Activated CD4-positive, CD25-positive, alpha-beta regulatory T cell treated with anti-CD3 and anti-CD28 coated beads, Interleukin-2, amount 50 U/mL, for 72 hours (primary cell): ENCODE measurements at places on chromosomes 6 and 20.

DNA sequence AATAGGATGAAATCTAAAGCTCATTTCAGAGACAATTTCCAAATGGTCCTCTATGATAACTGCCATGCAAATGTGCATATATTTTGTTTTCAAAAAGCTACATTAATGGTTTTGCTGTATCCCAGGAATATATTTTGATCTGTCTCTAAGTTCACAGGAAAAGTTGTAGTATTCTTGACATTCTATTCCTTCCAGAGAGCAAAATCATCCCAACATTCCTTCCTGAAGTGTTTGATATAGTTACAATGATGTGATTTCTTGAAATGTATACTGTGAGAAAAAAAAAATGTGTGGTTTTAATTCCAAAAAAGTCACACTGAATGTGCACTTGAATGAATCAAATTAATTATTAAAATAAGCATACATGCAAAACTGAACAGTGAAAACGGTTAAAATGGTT is 996.0 kb upstream of the CITED2 start:
- DNase-seq = no peak

DNA sequence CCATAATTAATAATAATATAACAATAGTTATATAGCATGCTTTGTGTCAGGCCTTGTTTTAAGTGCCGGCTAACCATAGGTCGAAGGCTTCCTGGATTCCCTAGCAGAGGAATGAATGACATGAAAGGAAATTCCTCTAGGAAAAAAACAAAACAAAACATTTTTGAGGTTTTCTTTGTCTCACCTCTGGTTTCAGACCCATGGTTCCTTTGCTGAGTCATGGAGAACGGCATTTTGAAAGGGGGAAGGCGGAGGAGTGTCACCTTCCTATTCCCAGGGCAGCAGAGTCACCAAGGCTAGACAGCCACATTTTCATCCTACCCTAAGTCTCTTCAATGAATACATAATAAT is 25.3 kb upstream of the CCND3 start:
- DNase-seq = no peak

GRCh38 chr6:139472351-139473015 is 98.0 kb upstream of the CITED2 start:
- DNase-seq = no peak

DNA sequence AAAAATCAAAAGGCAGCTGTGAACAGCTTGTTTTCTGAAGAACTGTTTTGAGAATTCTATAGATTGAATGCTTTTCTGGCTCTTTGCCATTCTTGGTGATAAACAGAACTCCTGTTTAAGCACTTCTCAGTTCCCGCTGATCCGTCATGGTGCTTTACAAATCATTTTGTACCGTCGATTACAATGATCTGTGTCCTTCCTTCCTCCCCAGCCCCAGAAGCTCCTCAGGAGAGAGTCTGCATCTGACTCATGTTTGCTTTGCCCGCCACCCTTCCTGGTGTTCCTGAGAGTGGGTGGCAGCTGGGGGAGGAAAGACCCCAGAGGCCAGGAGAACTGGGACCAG is 538.6 kb upstream of the MARCKS start:
- no peak for DNase-seq

DNA sequence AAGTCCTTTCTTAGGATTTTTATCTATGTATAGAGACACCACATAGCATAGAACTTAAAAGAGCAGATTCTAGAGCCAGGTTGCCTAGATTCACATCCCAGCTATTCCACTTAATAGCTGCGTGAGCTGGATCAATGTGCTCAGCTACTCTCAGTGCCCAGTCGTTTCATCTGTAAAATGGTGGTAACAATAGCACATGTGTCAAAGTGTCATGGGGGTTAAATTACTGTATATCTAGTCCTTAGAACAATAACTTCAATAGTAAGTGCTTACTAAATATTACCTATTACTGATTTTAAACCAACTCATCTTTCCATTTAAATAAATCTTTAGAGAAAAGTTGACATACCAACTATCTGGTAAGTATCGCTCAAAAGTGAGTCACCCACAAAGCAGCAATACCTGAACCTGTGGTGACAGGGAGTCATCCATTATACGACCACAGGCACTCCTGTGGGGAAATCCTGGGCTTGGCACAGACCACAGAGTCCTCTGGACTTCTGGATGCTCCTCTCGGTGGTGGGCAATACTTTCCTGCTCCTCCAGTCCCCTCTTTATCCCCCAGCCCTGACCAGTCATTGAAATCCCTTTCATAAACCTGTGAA is 154.8 kb downstream of the PDSS2 start:
- DNase-seq = no peak

DNA sequence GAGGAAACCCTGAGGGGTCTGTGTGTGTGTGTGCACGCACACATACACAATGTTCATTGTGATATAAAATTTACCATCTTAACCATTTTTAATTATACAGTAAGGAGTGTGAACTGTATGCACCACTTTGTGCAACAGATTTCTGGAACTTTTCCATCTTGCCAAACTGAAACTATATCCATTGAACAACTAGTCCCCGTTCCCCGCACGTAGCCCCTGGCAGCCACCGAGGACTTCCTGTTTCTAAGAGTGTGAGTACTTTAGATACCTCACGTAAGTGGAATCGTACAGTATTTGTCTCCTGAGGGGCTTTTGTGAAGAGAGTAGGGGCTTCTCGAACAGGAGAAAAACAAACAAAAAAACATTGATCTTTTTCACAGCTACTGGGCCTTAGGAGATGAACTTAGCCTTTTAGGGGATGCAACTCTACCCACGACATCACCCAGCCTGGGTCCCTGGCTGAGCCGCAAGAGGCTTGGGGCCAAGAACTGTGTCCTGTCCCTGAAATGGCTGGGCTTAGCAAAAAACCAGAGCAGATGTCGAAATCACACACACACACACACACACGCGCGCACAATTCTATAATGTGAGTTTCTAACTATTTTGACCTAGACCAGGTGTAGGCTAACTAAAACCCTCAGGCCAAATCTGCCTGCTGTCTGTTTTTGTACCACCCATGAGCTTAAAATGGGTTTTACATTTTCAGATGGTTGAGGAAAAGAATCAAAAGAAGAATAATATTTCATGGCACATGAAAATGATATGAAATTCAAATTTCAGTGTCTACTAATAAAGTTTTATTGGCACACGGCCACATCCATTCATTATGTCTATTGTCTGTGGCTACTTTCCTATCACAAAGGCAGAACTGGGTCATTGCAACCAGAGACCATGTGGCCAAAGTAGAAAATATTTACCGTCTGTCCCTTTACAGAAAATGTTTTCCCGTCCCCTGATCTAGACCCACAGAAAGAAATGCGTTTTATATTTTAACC is 144.2 kb downstream of the EYA2 start:
- DNase-seq = no peak

GRCh38 chr6:46983007-46983411 is 59.1 kb downstream of the ADGRF1 start:
- no peak for DNase-seq

GRCh38 chr6:45377043-45377553 is 636 bp downstream of the SUPT3H start:
- DNase-seq = no peak

- DNase-seq = no peak
Measured at GRCh38 chr20:35942243-35942642, 12.1 kb downstream of the SCAND1 start.

GRCh38 chr6:82555801-82556200 is 192.2 kb downstream of the TPBG start:
- DNase-seq = no peak

DNA sequence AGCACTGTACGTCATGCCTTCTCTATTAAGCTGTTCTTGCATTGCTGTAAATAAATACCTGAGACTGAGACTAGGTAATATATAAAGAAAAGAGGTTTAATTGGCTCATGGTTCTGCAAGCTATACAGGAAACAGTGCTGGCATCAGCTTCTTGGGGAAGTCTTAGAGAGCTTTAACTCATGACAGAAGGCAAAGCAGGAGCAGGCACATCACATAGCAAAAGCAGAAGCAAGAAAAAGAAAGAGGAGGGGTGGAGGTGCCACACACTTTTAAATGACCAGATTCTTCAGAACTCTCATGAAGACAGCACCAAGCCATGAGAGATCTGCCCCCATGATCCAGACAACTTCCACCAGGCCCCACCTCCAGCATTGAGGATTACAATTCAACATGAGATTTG is 30.1 kb downstream of the CYB5R4 start:
- no peak for DNase-seq

DNA sequence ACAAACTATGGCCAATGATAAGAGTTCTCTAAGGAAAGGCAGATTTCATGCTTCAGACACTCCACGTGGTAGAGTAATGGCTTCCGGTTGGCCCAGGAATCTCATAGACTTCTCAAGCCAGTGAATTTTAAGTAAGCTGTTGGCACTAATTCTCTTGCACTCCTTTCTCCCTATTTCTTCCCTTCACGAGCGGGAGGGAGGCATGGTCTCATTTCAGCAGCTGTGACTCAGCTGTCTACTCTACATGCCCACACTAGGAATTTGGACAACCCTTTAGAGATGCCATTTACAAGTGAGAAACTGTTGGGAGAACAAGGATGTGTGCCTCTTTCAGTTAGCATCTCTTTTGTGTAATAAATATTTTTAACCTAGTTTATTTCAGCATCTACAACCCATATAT is 107.7 kb downstream of the PTPRK start:
- DNase-seq = no peak

- no peak for DNase-seq
Measured at GRCh38 chr6:16756660-16757255, 4.5 kb downstream of the ATXN1 start.

DNA sequence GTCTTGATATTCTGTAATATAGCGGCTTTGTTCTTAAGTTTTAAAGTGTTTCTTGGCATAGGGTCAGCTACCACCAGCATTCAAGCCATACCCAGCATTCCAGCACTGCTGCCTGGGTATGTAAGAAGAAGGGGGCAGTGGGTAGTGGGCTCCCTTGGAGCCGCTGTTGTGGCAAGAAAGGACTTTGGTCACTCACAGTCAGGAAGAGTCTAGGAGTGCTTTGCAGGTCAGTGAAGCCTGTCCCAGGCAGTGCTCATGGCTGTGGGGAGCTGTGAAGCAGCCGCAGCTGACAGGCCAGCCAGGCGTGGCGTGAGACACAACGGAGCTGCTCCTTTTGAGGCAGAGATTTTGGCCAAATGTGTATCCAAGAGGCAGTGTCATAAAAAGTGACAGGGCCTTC is 512.0 kb downstream of the CDKAL1 start:
- DNase-seq = no peak
